Mesothelial cell of epicardium (in vitro differentiated cells): ENCODE measurements at places on chromosomes 3 and 15.

DNA sequence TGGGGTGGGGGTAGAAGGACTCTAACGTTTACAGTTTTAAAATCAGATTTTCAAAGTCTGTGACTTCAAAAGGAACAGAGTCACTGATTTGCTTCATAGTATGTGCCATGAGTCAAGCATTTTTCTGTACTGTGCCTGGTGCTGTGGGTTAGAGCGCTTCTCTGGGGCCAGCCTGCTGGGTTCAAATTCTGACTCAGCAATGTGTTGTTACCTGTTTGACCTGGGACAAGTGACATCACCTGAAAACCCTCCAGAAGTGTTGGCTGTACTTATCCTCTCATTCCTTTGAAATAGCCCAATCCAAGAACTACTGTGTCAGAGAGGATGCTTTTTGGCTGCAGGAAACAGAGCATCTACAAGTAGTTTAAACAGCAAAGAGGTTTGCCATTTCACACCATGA lies 101.7 kb downstream of the LSM3 start:
- DNase-seq: no peak

DNA sequence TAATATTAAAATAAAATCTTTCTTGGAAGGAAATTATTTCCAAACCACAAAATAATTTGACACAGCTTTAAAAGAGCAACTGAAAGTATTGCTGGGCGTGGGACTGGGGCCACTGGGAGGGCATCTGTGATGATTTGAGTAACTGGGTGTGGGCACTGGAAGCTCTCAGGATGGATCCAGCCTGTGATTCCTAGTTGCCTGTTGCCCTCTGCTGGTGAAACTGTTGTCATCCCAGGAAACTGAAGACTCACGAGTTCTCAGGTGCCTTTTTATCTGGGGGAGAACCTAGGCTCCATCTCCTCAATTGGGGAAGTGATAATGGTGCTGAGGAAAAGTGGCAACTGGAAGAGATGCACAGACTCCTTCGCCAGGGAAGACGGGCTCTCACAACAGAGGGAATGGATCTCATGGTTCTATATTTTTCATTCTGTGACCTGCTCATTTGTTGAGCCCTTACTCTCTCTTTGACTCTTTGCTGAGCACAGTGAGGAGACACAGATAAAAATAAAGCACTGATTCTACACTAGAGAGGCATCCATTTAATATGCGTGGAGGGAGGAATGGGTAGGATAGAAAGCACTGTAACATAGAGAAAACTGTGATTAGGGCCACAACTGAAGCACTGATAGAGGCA lies 61.6 kb downstream of the TPRG1 start:
- peak; percentile 43 for DNase-seq

- no peak for DNase-seq
Observed at GRCh38 chr3:181326637-181327223, 337.2 kb upstream of the DNAJC19 start.

GRCh38 chr15:39344662-39345141 lies 236.2 kb upstream of the THBS1 start:
- DNase-seq: no peak

GRCh38 chr15:52653431-52653964 lies 25.7 kb downstream of the ATOSA start:
- no peak for DNase-seq

- DNase-seq: no peak
Observed at GRCh38 chr3:187694801-187695200, 7.6 kb downstream of the RTP2 start.

DNA sequence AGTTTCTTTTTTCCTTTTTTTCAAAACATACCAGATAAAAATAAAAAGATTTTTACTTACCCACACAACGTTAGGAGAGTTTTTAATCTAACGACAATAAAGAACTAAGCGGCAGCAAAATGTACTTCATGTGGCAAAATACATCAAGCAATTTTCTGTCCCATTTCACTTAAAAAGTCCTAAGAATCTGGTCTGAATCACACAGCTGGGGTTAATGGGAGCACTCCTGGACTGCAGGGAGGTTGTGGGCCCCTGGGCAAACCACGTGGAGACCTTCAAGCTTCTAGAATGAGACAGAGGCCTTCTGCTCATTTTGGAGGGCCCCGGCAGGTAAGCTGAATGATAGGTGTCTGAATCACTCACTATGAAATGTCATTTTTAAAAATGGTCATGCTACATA lies 193.8 kb downstream of the RORA start:
- no peak for DNase-seq

- DNase-seq: no peak
Observed at GRCh38 chr3:61699622-61700021, 138.3 kb downstream of the PTPRG start.

DNA sequence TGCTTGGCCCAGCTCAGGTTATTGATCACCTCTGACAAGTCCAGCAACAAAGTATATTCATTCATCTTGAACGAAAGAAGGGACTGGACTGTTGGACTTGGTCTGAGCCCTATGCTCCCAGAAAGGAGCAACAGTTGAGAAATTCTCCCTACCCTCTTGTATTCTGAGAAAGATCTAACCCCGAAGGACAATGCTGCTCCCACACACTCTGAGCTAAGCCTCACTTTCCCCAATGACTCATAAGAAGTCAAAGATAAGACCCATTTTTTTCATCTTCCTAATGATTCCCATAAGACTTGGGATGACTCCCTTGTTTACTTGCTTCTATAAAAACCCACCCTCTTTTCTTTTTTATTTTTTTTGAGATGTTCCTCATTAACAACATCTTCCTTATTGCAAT lies 549.4 kb upstream of the MDFIC2 start:
- no peak for DNase-seq

- peak; percentile 74 for DNase-seq
Observed at GRCh38 chr3:194140520-194141414, 4.8 kb downstream of the HES1 start.

GRCh38 chr3:122988508-122988907 lies 39.1 kb downstream of the SEMA5B start:
- no peak for DNase-seq
